ENCODE measurements at places on chromosomes 12 and 14.

DNA sequence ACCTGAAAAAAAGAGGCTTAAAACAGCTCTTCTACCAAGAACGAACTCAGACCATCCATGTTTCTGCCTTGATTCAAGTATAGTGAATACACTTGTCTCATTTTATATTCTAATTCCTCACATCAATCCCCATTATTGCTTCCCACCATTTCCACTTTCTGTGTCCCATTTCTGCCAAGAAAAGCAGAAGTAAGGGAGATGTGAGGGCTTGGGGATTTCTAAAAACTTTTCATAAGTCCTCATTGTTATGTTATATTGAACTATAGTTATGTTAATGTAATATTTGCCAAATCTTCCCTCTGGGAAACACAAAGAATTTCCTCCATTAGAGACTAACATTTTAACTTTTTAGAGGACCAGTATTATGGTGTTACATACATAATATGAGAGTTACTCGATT lies 48.2 kb upstream of the PSMA6 start:
- no peak for DNase-seq
- H3K4me3 ChIP-seq = no peak overlapping the region
- no peak overlapping the region for H3K27ac ChIP-seq
- H3K4me1 ChIP-seq = peaks cover 37% of the 10 kb centered on the region
- no peaks in the 10 kb centered on the region for H3K36me3 ChIP-seq

DNA sequence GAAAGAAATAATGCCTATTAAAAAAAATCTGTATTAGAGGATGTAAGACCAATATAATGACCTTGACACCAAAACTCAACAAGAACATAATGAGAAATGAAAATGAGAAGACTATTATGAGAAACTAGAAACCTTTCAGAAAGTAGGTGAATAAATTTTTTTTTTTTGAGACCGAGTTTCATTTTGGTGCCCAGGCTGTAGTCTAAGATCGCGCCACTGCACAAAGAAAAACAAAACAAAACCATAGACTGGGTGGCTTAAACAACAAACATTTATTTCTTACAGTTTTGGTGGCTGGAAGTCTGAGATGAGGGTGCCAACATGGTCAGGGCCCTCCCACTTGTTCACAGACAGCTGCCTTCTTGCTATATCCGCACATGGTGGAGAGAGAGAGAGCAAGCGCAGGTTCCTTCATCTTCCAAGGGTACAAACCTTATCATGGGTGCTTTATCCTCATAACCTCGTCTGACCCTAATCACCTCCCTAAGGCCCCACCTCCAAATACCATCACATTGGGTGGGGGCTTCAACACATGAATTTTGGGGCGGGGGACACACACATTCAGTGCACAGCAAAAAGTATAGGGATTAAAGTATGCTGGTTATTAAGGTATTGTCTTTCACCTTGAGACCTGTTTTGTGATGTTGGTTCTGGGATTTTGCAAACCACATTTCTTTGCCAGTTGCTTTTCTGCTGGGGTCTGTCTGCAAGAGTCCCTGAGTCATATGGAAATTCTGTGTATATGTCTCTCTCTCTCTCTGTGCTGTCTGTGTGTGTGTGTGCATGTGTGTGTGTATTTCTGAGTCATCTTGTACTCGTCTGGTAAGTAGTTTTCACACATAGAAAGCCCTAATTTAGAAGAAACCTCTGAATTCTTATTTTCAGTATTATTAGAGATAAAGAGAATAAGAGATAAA lies 26.2 kb downstream of the ZCRB1 start:
- H3K4me3 ChIP-seq = no peak overlapping the region
- H3K27me3 ChIP-seq = peaks cover 2% of the 10 kb centered on the region
- no peak overlapping the region for H3K27ac ChIP-seq
- no peaks in the 10 kb centered on the region for H3K4me1 ChIP-seq
- H3K36me3 ChIP-seq = no peaks in the 10 kb centered on the region

GRCh38 chr12:121494093-121494787 lies 86.6 kb downstream of the KDM2B start:
- peak overlapping the region; percentile 48 for H3K27ac ChIP-seq
- peaks cover 4% of the 10 kb centered on the region for H3K36me3 ChIP-seq
- peaks cover 10% of the 10 kb centered on the region for H3K4me1 ChIP-seq
- peaks cover 2% of the 10 kb centered on the region for H3K27me3 ChIP-seq
- DNase-seq = peak; percentile 64

- no peak for DNase-seq
- no peak overlapping the region for H3K4me3 ChIP-seq
- no peak overlapping the region for H3K27ac ChIP-seq
- peaks cover 9% of the 10 kb centered on the region for H3K4me1 ChIP-seq
- no peaks in the 10 kb centered on the region for H3K36me3 ChIP-seq
Observed at GRCh38 chr14:57171363-57171762, 97.3 kb downstream of the EXOC5 start.

- no peak for DNase-seq
- H3K4me1 ChIP-seq = peaks cover 5% of the 10 kb centered on the region
- no peak overlapping the region for H3K27ac ChIP-seq
- H3K36me3 ChIP-seq = no peaks in the 10 kb centered on the region
- H3K4me3 ChIP-seq = no peak overlapping the region
- peaks cover 9% of the 10 kb centered on the region for H3K27me3 ChIP-seq
Observed at GRCh38 chr14:35419429-35419841, 14.9 kb upstream of the NFKBIA start.

DNA sequence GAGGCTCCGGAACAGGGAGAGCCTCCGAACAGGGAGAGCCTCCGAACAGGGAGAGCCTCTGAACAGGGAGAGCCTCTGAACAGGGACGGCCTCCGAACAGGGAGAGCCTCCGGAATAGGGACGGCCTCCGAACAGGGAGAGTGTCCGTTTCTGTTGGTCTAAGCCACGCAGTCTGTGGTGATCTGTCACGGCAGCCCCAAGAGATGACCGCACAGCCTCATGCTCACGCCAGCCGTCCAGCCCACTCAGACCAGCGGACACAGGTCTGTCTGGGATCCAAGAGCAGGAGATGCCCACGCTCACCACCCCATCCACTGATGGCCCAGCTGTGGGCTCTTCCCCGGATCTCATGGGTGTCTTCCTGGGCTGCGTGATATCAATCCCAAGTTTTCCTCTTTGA lies 33.3 kb downstream of the GALNT9 start:
- no peaks in the 10 kb centered on the region for H3K4me1 ChIP-seq
- H3K36me3 ChIP-seq = no peaks in the 10 kb centered on the region
- H3K27me3 ChIP-seq = peaks cover 12% of the 10 kb centered on the region
- H3K4me3 ChIP-seq = peak overlapping the region; percentile 4
- DNase-seq = no peak

GRCh38 chr14:44952391-44953110 lies 9.2 kb downstream of the KLHL28 start:
- H3K27ac ChIP-seq = no peak overlapping the region
- H3K27me3 ChIP-seq = no peaks in the 10 kb centered on the region
- no peaks in the 10 kb centered on the region for H3K36me3 ChIP-seq
- no peaks in the 10 kb centered on the region for H3K4me1 ChIP-seq

DNA sequence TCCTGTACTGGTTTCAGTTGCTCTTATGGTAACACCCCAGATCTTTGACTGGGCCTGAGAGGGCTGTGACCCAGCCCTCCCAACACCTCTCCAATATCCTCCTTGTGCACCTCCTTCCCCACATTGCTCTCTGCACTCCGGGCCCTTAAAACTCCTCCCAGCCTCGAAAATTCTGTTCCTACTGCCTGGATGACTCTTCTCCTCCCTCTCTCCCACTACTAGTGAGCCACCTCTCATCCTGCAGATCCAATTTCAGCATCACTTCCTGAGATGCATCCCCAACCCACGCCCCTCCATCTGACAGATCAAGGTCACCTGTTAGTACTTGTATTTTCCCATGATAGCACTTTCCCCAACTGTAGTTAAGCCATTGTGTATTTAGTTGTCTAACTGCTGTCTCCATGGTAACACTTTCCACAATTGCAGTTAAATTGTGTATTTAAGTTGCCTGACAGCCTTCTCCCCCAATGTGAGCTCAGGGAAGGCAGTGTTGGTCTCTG lies 11.5 kb upstream of the NT5DC3 start:
- peaks cover 7% of the 10 kb centered on the region for H3K4me1 ChIP-seq
- peak overlapping the region; percentile 57 for H3K27ac ChIP-seq
- no peak for DNase-seq
- no peak overlapping the region for H3K4me3 ChIP-seq
- no peaks in the 10 kb centered on the region for H3K36me3 ChIP-seq

- no peaks in the 10 kb centered on the region for H3K4me1 ChIP-seq
- H3K4me3 ChIP-seq = no peak overlapping the region
- no peaks in the 10 kb centered on the region for H3K27me3 ChIP-seq
Observed at GRCh38 chr14:52473557-52473956, 78.7 kb downstream of the TXNDC16 start.

DNA sequence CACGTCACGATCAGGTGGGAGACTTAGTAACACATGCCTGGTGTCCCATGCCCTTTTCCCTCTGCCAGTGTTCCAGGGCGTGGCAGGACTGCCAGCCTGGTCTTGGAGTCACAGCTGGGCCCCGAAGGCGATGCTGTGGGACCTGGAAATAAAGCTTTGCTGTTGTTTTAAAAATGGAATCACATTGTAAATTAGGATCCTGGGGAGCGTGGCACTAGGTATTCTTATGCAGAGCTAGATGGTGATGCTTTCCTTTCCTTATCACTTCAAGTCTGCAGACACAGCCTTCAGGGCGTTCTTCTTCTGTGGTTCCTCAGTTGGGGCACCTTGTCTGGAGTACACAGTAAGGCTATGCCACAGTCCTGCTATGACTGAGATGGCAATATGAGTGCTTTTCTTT lies 64.6 kb downstream of the BICD1 start:
- DNase-seq = no peak
- H3K36me3 ChIP-seq = peaks cover 8% of the 10 kb centered on the region
- peaks cover 7% of the 10 kb centered on the region for H3K27me3 ChIP-seq
- H3K4me1 ChIP-seq = peaks cover 26% of the 10 kb centered on the region
- no peak overlapping the region for H3K4me3 ChIP-seq
- H3K27ac ChIP-seq = no peak overlapping the region

DNA sequence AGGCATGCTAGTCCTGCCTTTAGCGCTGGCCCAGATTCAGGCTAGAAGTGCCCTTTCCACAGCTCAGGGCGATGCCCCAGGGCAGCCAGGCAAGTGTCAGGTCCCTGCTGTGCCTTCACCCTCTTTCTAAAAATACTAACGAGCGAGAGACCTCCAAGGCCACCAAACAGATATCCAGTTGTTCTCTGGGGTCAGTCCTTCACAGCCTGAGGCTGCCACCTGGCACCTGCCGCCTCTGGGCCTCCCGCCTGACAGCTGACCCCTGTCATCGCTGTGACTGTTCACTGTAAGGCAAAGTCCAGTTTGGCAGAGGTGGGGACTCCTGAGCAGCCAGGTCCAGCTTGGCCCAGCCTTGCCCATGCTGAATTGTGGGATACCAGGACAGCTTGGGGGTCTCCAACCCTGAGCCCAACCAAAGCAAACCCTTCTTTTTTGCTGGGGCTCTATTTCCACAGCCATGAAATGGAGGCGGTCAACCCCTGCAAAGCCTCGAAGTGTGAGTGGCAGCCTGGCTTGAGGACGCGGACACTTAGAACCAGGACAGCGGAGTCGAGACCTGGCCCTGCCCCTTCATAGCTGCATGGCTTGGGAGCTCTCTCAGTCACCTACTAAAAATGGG lies 79.9 kb downstream of the NINJ2 start:
- no peak overlapping the region for H3K4me3 ChIP-seq
- peaks cover 13% of the 10 kb centered on the region for H3K36me3 ChIP-seq

DNA sequence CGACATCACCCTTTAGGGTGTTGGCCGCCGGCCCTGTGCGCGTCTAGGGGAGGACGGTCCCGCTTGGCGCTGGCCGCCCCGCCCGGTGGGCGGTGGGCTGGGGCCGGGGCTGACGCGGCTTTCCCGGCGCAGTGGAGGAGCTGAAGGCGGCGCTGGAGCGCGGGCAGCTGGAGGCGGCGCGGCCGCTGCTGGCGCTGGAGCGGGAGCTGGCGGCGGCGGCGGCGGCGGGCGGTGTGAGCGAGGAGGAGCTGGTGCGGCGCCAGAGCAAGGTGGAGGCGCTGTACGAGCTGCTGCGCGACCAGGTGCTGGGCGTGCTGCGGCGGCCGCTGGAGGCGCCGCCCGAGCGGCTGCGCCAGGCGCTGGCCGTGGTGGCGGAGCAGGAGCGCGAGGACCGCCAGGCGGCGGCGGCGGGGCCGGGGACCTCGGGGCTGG lies 3.6 kb downstream of the TNFAIP2 start:
- peaks cover 18% of the 10 kb centered on the region for H3K4me1 ChIP-seq
- no peak overlapping the region for H3K4me3 ChIP-seq
- peak; percentile 57 for DNase-seq
- H3K27me3 ChIP-seq = peaks cover 23% of the 10 kb centered on the region
